D721Med (cell line): ENCODE measurements at places on chromosomes 1 and 21.

DNA sequence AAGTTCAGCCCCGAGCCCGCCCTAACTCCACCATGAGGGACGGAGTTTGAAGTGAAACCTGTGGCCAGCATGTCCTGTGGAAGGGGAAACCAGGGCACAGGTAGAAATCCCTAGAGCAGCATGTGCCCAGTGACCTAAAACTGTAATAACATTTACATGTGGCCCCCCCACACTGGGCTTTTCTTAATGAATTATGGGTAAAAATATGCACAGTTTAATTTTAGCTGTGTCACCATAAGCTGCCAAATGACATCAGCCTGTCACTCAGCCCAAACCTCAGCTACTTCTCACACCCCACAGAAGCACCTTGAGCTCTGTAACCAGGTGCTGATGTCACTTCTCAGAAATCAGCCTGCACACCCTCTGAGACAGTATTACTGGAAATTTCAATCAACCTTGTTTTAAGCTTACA lies 50.0 kb upstream of the SLC19A1 start:
- no peak for DNase-seq

GRCh38 chr21:35338881-35339632 lies 290.0 kb upstream of the RUNX1 start:
- DNase-seq = no peak

- no peak for DNase-seq
Observed at GRCh38 chr1:84344286-84344685, 42.8 kb downstream of the SAMD13 start.

GRCh38 chr1:160040476-160040875 lies 8.7 kb upstream of the PIGM start:
- DNase-seq = no peak

DNA sequence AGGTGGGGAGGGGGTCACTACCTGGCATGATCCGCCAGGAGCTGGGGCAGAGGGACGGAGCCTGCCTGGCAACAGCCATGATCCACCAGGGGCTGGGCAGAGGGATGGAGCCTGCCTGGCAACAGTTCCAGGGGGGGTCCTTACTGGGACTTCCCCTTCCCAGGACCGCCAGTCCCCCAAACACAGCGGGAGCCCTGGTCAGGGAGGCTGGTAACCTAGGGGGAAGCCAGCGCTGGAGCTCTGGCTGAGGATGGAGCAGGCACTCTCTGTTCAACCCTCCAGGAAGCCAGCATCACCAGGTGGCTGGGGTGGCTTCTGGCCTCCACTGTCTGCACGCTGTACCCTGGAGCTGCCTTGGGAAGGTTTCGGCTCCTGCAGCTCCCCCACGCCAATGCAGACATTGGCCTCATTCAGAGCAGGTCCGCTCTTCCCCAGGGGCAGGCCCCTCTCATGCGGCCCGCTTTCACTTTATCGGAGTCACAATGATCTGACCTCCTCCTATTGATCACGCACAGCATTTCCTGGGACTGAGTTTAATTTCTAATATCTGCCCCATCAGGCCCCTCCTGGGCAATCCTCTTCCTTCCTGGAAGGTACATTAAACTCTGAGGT lies 68.4 kb upstream of the ABCG1 start:
- no peak for DNase-seq

GRCh38 chr1:234536741-234537140 lies 57.8 kb upstream of the TARBP1 start:
- DNase-seq = no peak

GRCh38 chr1:211603191-211603701 lies 24.3 kb upstream of the SLC30A1 start:
- no peak for DNase-seq
